Amygdala (tissue), 56 donors: ENCODE measurements at places on chromosomes 5 and 9.

- no peak for DNase-seq
These were observed 8.7 kb upstream of the SPOUT1 start for GRCh38 chr9:128838338-128838737.

GRCh38 chr9:121122246-121123032, 47.7 kb downstream of the CNTRL start:
- no peak for DNase-seq

GRCh38 chr9:117681888-117682287, 22.3 kb upstream of the TLR4 start:
- no peak for DNase-seq

- no peak for DNase-seq
These were observed 228.2 kb upstream of the TYRP1 start for GRCh38 chr9:12464910-12465512.

DNA sequence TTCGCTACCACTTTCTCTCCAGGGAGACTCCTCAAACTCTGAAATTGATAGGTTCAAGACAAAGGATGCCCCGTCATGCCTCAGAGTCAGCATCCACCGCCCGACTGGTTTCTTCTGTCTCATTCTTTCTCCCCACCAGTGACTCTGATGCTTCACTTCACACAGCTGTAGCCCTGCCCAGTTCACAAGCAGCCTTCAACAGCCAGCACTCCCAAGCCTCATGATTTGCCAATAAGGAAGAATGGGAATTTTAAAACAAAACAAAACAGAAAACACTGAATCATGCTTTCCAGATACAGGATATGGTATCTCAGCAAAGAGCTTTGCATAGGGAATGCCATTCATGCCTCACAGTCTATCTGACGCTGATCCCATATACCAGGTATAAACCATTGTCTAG, 371.2 kb upstream of the RORB start:
- DNase-seq, result no peak

- DNase-seq, result peak; percentile 57
These were observed 170.0 kb downstream of the NTRK2 start for GRCh38 chr9:84839541-84839940.

DNA sequence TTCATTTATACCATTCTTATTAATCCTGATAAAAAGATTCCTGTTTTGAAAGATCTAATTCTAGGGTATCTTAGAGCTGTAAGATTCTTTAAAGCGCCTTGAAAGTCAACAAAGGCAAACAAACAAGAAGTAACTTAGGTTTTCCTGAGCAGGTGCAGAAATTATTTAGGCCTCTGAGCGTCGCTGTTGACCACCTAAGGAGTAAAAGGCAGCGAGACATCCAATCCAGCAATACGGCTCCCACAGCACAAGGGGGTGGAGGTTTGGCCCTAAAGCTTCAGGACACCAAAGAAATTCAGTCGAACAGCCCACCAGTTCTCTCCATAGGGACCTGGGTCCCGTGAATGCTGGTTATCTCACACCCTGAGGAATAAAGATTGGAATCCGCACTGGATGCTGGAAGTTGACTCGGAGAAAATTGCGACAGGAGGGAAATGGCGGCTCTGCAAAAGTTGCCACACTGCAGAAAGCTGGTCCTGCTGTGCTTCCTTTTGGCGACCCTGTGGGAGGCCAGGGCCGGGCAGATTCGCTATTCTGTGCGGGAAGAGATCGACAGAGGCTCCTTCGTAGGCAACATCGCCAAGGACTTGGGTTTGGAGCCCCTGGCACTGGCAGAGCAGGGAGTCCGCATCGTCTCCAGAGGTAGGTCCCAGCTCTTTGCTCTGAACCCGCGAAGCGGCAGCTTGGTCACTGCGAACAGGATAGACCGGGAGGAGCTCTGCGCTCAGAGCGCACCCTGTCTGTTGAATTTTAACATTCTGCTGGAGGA, at the start of gene PCDHGA2:
PCDHGA2 (plus strand) TSS at position 223 of the 769 bp plus-strand sequence.
- no peak for DNase-seq

GRCh38 chr5:172758834-172759149, 12.2 kb downstream of the DUSP1 start:
- no peak for DNase-seq

DNA sequence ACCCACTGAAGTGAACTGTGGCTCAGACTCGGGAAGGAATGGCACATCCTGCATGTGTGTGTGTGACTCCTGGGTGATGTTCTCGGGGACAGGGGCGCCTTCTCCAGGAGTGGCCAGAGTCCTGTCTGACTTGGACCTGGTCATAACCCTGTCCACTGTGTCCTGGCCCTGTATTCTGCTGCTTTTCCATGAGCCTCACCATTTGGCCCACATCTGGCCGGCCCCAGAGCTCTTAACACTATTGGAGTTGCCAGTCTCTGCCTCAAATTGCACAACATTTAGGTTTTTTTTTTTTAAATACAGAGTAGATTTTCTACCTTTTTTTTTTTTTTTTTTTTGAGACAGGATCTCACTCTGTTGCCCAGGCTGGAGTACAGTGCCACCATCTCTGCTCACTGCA, 278.3 kb upstream of the TUT7 start:
- DNase-seq, result no peak

GRCh38 chr9:111050819-111051218, 12.5 kb upstream of the LPAR1 start:
- no peak for DNase-seq

DNA sequence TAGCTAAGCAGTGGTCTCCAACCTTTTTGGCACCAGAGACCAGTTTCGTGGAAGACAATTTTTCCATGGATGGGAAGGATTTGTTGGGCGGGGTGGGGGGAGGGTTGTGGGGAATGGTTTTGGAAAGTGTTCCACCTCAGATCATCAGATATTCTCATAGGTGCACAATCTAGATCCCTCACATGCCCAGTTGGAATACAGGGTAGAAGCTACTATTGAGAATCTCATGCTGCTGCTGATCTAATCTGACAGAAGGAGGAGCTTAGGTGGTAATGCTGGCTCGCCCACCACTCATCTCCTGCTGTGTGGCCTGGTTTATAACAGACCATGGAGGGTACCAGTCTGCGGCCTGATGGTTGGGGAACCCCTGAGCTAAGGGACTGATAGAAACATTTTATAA, 662.7 kb upstream of the RGMB start:
- DNase-seq, result no peak

DNA sequence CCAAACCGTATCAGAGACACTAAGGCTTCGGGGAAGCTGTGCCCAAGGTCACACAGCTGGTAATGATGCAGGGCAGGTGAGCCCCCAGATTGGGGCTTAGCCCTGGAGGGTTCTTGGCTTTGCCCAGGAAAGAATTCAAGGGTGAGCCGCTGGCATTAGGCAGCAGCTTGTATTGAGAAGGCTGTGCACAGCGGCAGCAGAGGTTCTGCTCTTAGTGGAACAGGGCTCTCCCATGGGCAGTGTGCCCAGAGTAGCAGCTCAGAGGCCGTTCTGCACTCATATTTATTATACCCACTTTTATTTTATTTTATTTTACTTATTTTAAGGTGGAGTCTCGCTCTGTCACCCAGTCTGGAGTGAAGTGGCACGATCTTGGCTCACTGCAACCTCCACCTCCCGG, 85.8 kb upstream of the IER5L start:
- no peak for DNase-seq
